Fibroblast of lung (primary cell): ENCODE measurements at places on chromosomes 11 and 22. TPM values are rescaled to one million over a fixed set of nuclear protein-coding genes. Genes with fewer than 3 reads are reported as not detected.
A peak's percentile ranks its signal among the peaks of the same experiment; 100 is the strongest.

DNA sequence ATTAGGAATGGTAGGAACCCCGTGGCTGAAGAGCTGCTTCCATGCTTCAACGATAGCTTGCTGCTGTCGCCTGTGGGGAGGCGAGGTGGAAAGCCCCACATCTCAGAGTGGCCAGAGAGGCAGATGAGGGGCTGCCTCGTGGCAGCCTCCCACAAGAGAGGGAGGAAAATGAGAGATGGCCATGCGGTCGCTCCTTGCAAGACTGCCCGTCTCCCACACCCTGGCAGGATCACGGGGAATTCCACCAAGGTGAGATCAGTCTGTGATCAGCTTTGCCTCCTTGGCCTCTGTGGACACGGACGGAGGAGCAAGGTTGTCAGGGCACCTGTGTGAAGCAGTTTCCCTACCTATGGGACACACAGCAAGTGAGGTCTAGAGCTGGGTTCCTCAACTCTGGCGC is 3.0 kb downstream of the CRYBA4 start:
- DNase-seq, result no peak
- no peak overlapping the region for H3K27ac ChIP-seq
- H3K27me3 ChIP-seq, result peaks cover 6% of the 10 kb centered on the region

DNA sequence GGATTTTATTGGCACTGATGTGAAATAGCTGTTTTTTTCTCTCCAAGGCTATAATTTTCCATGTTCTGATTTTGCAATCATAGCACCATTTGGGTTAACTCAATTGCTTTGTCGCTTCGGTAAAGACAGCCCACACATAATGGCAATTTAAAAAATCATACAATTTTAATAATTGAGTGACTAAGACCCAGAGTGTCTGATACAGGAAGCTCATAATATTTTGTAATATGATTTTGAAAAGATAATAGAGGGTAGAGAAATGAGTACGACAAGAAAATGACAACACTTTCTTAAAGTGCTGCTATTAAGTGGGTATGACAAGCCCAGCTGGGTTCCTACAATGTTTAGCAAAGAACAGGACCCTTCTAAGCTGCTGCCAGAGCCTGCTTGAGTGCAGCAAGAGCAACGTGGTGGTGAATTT is 439.1 kb downstream of the METTL15 start:
- H3K36me3 ChIP-seq, result no peaks in the 10 kb centered on the region
- no peak overlapping the region for H3K4me3 ChIP-seq

DNA sequence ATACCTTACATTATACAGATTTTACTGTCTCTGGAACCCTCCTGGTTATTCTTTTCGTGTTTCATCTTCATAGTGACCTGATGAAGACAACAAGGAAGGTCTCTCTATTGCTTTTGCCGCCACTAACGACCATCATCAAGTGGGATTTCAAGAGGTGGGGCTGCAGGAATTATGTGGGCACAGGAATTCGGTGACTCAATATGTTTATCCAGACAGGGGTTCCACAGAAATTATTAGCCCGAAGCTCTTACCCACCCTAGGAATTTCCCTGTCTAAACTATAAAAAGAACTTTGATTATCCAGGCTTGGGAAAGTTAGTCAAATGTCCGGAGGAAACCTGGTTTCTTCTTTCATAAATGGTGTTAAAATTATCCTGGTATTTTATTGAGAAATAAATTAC is 566.8 kb upstream of the TENM4 start:
- H3K36me3 ChIP-seq, result no peaks in the 10 kb centered on the region
- H3K27ac ChIP-seq, result no peak overlapping the region
- no peaks in the 10 kb centered on the region for H3K27me3 ChIP-seq
- no peaks in the 10 kb centered on the region for H3K4me1 ChIP-seq

- no peaks in the 10 kb centered on the region for H3K27me3 ChIP-seq
- H3K4me1 ChIP-seq, result no peaks in the 10 kb centered on the region
- no peak overlapping the region for H3K27ac ChIP-seq
- DNase-seq, result peak; percentile 62
- no peaks in the 10 kb centered on the region for H3K36me3 ChIP-seq
These were observed 9.0 kb downstream of the SYN3 start for GRCh38 chr22:33049119-33049729.

DNA sequence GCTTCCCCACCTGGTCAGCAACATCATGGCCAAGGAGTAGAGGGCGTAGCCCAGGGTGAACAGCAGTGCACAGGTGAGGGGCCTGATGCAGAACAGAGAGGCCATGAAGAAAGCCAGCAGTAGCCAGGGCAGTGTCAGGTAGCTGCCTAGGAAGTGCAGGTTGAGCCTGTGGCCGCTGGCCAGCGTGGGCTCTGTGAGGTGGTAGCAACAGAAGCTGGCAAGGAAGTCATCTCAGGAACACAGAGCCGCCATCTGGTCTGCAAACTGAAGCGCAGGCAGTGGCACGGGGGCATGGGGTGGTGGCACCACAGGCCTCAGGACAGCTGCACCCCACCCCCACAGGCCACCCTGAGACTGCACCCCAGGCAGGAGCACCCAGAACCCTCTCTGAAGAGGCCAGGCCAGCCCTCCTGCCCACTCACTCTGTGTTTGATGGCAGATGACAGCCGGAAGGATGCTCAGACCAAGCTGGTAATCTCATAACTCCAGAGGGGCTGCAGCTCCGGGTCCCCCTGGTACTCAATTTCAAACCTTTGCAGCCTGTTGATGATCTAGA is 95.3 kb downstream of the MED15 start:
- no peaks in the 10 kb centered on the region for H3K4me1 ChIP-seq
- H3K4me3 ChIP-seq, result no peak overlapping the region
- H3K27ac ChIP-seq, result no peak overlapping the region
- H3K27me3 ChIP-seq, result peaks cover 8% of the 10 kb centered on the region

DNA sequence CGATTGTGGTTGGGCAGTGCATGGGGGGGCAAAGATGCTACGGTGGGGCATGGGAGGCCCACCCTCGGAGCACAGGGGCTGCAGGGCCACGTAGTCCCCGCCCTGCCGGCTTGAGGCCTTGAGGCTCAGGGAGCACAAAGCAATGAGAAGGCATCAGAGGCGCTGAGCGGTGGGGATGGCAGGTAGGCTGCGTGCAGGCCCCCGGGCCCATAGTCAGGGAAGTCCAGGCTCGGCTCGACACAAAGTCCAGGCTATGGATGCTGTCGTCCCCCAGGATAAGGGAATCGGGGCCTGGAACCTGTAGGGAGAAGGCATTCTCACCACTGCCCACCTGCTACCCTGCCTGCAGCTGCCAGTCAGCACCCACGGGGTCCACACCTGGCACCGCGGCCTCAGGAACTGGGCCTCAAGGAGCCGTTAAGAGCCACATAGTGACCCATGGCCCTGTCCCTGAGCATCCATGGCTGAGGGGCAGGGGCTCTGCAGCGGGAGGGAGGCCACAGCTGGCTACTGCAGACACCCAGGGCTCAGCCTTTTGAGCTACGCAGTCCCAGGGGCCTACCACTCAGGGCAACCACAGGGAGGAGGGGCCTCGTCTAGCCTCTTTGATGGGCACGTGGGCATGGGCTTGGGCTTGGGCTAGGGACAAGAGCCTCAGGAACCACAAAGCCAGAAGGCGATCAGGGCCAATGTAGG is 179.7 kb downstream of the IGLL1 start:
- H3K4me1 ChIP-seq, result no peaks in the 10 kb centered on the region
- no peaks in the 10 kb centered on the region for H3K27me3 ChIP-seq
- no peak overlapping the region for H3K4me3 ChIP-seq
- H3K27ac ChIP-seq, result no peak overlapping the region

GRCh38 chr11:92819830-92820229 is 149.6 kb upstream of the MTNR1B start:
- no peak for DNase-seq
- no peaks in the 10 kb centered on the region for H3K27me3 ChIP-seq
- H3K4me3 ChIP-seq, result no peak overlapping the region
- no peak overlapping the region for H3K27ac ChIP-seq
- H3K36me3 ChIP-seq, result no peaks in the 10 kb centered on the region

- H3K4me3 ChIP-seq, result no peak overlapping the region
- no peak overlapping the region for H3K27ac ChIP-seq
- no peaks in the 10 kb centered on the region for H3K4me1 ChIP-seq
- H3K27me3 ChIP-seq, result no peaks in the 10 kb centered on the region
- no peaks in the 10 kb centered on the region for H3K36me3 ChIP-seq
These were observed 76.9 kb downstream of the DSCAML1 start for GRCh38 chr11:117720061-117720511.

DNA sequence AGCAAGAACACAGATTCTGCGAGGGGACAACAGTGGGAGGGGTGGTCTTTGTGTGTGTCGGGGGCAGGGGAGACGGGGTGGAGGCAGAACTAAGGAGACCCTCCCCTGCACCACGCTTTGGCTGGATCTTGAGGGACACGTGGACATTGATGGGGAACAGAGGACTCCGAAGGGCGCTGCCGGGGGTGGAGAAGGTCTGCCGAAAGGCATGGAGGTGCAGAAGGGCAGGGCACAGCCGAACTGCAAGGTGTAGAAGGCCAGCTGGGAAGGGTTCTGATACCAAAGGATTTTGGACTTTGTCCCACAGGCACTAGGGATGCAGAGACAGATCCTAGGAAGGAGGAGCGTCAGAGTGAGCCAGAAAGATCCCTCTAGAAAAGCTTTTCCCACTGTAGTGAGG is 107.7 kb upstream of the SYT13 start:
- no peaks in the 10 kb centered on the region for H3K4me1 ChIP-seq
- H3K27ac ChIP-seq, result no peak overlapping the region
- no peaks in the 10 kb centered on the region for H3K36me3 ChIP-seq
- H3K4me3 ChIP-seq, result no peak overlapping the region
- H3K27me3 ChIP-seq, result no peaks in the 10 kb centered on the region
- no peak for DNase-seq

DNA sequence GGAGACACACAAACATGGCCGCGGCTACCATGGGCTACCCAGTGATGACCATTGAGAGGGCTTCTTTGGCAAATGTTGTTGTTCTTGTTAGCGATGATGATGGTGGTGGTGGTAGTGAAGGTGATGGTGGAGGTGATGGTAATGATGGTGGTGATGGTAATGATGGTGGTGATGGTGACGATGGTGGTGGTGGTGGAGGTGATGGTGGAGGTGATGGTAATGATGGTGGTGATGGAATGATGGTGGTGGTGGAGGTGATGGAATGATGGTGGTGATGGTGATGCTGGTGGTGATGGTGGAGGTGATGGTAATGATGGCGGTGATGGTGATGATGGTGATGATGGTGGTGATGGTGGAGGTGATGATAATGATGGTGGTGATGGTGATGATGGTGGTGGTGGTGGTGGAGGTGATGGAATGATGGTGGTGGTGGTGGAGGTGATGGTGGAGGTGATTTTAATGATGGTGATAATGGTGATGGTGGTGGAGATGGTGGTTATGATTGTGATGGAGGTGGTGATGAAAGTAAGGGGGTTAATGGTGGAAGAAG is 16.3 kb upstream of the WNT7B start:
- no peaks in the 10 kb centered on the region for H3K36me3 ChIP-seq
- H3K27me3 ChIP-seq, result peaks cover 10% of the 10 kb centered on the region
- no peak overlapping the region for H3K4me3 ChIP-seq
- H3K4me1 ChIP-seq, result peaks cover 26% of the 10 kb centered on the region
- no peak overlapping the region for H3K27ac ChIP-seq

GRCh38 chr22:30816413-30816812 is 121.7 kb downstream of the OSBP2 start:
- no peak overlapping the region for H3K27ac ChIP-seq
- H3K4me1 ChIP-seq, result no peaks in the 10 kb centered on the region
- no peaks in the 10 kb centered on the region for H3K27me3 ChIP-seq
- no peak overlapping the region for H3K4me3 ChIP-seq

DNA sequence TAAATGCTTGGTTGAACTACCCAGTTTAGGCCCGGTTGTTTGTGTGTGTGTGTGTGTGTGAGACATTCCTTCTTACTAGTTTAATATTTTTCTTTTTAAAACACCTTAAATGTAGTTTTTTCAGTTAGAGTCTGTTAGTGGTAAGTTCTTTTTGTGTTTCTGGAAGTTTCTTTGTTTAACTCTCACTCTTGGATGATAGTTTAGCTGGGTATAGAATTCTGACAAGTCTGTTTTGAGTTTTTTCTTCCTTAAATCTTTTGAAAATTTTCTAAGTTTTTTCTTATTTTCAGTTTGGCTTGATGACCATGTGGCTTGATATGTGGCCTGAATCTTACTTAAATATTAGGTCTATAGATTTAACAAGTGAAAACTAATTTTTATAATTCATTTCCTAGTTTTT is 60.1 kb downstream of the PDE3B start:
- DNase-seq, result peak; percentile 2
- no peak overlapping the region for H3K27ac ChIP-seq
- H3K27me3 ChIP-seq, result no peaks in the 10 kb centered on the region
- no peak overlapping the region for H3K4me3 ChIP-seq
- H3K4me1 ChIP-seq, result no peaks in the 10 kb centered on the region

Gene SSTR3
- not detected in 2 replicates for total RNA-seq

DNA sequence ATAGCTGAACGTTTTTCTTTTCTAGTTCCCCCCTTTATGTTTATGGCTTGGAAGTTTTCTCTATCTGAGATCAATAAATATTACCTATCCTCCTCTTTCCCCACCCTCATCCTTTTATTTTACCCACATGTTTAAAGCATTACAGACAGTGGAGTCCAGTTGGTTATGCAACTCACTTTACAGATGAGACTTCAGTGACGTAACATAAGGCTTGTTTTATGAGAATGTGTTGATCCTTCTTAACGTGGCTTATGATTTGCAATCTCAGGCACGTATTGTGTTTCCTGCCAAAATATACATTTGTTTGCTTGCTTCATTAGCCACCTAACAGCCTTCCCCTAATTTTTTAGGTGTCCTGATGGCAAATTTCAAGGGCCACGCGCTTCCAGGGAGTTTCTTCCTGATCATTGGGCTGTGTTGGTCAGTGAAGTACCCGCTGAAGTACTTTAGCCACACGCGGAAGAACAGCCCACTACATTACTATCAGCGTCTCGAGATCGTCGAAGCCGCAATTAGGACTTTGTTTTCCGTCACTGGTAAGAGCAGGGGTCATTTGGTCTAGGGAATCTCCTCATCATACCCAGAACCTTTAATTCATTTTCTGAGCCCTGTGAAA is 36.6 kb downstream of the TMEM45B start:
- peaks cover 6% of the 10 kb centered on the region for H3K27me3 ChIP-seq
- H3K27ac ChIP-seq, result no peak overlapping the region
- DNase-seq, result no peak
- no peaks in the 10 kb centered on the region for H3K36me3 ChIP-seq
- H3K4me3 ChIP-seq, result no peak overlapping the region

Gene GLYAT
- total RNA-seq, result not detected in 2 replicates

GRCh38 chr11:92046103-92046502 is 178.5 kb upstream of the FAT3 start:
- no peaks in the 10 kb centered on the region for H3K36me3 ChIP-seq
- H3K4me3 ChIP-seq, result no peak overlapping the region
- no peaks in the 10 kb centered on the region for H3K27me3 ChIP-seq
- no peaks in the 10 kb centered on the region for H3K4me1 ChIP-seq
- H3K27ac ChIP-seq, result no peak overlapping the region

Gene ADORA2A
- 0.77 and 1.5 TPM in 2 replicates for total RNA-seq
